ENCODE measurements at places on chromosomes 1 and 21.
A peak's percentile ranks its signal among the peaks of the same experiment; 100 is the strongest.

DNA sequence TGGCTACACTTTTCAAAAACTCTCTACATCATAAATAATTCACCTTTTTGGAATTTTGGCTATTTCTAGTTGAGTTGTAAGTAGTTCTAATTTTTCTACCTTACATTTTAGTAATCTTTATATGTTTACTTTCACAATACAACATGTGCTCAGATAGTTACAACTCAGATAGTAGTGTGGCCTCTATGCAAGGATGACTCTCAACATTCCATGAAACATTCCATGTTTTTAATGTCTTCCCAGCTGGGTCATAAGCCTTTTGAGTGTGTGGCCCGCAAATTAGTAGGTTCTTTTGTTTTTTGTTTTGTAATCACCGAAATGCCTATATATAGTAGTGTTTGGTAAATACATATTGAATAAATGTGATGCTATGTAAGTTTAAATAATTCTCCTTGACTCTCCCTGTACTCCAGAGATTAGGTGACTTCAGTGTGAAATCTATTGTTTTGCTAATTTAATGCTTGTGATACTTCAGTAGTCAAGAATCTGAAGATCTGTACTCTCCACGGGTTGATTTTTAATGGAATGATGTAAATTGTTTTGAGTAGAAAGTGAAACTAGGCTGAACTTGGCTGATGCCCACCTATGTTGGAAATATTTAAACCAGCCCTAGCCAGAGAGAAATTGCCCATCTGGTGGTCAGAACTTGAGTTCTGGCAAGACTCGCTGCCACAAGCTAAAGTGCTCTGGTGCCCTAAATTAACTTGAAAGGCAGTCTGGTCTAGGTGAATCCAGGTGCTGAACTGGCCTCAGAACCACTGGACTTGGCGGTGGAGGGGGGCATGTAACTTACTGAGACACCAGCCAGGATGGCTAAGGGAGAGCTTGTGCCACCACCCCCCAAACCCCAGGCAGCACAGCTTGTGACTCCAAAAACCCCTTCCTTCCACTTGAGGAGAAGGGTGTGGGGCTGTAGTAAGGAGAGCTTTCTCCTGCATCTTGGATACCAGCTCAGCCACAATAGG is 165.6 kb downstream of the USP25 start:
- DNase-seq: no peak
- no peak overlapping the region for H3K27ac ChIP-seq
- H3K36me3 ChIP-seq: no peaks in the 10 kb centered on the region
- H3K4me3 ChIP-seq: no peak overlapping the region

GRCh38 chr1:235045921-235046601 is 82.6 kb downstream of the TOMM20 start:
- H3K4me3 ChIP-seq: no peak overlapping the region
- peak overlapping the region; percentile 26 for H3K27ac ChIP-seq
- peaks cover 41% of the 10 kb centered on the region for H3K4me1 ChIP-seq
- H3K27me3 ChIP-seq: no peaks in the 10 kb centered on the region

GRCh38 chr21:24011087-24011486 is 1596.2 kb downstream of the MRPL39 start:
- H3K27ac ChIP-seq: no peak overlapping the region
- no peaks in the 10 kb centered on the region for H3K27me3 ChIP-seq
- DNase-seq: no peak
- no peaks in the 10 kb centered on the region for H3K36me3 ChIP-seq

DNA sequence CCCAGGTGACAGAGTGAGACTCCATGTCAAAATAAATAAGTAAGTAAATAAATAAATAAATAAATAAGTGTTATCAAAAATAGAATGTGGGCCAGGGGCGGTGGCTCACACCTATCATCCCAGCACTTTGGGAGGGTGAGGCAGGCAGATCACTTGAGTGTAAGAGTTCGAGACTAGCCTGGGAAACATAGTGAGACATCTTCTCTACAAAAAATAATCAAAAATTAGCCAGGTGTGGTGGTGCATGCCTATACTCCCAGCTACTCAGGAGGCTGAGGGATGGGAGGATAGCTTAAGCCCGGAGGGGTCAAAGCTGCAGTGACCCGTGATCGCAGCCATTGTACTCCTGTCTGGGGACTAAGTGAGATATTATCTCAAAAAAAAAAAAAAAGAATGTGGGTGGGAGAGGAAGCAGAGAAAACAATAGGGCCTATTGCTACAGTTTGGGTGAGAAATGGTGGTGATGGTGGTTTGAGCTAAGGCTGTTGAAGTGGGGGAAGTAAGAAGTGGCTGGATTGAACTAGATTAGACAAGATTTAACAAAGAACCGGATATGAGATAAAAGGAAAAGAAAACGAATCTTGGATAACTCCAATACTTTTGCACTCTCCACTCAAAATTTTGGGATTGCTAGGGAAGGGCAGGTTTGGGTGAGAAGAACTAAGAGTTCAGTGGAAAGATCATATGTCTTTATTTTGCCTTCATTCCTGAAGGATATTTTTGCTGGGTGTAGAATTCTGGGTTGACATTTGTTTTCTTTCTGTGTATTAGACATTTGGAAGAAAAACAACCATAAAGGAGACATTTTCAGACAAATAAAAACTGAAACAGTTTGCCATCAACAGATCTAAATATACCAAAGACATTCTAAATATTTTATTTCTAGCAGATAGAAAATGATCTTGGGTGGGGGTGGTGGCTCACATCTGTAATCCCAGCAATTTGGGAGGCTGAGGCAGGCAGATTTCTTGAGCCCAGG is 57.1 kb upstream of the SPOCD1 start:
- DNase-seq: no peak
- H3K27ac ChIP-seq: peak overlapping the region; percentile 88
- H3K27me3 ChIP-seq: no peaks in the 10 kb centered on the region

DNA sequence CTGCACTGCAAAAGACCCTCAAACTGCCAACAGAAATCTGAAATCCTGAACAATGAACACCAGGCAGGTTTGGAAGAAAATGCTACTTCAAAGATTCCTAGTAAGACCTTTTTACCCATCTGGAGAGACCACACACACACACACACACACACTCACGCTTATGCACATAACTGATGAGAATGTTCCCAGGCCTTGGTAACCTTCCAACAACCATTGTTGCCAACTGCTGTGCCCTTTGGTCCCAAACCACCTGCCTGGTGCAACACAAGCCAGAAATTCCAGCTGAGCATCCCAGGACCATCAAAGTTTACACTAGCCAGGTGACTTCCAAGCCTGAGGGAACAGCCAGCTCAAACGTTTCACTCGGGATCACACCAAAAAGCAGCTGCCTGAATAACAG is 56.9 kb downstream of the SEC16B start:
- no peaks in the 10 kb centered on the region for H3K27me3 ChIP-seq
- H3K27ac ChIP-seq: no peak overlapping the region
- H3K4me3 ChIP-seq: no peak overlapping the region
- no peaks in the 10 kb centered on the region for H3K36me3 ChIP-seq
- no peak for DNase-seq
